SW480 (cell line): ENCODE measurements at places on chromosomes 4 and X.

DNA sequence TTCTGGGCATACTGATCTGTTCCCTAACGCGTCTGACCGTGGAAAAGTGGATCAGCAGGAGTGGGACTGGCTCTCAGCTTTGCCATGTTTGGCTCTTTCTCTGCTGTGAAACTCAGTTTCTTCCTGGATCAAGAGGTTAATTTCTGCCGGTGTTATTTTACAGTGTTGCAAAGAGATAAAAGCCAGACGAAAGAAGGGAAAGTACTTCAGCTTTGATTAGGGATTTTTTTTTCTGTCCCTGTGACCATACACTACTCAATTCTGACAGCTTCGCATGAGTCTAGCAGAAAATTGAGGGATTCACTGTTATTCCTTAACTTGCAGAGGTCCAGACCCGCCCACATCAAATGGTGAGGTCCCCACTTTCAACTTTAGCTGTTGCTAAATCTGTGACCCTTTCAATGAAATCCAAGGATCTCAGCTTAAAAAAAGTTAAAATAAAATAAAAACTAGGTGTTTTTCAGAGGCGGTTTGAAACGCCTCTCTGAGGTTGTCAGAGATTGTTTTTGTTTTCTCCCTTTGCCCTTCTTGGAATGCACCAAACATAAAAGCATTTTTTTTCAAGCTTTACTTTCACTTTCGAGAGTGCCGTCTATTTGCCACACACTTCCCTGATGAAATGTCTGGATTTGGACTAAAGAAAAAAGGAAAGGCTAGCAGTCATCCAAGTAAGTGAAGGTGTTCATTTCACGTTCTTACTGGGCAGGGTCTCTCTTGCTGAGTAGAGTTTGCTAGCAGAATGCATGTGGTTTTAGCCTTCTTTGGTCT, at the start of gene TLR3:
TSS of gene TLR3 (plus strand) at position 576 of the 768 bp plus-strand sequence. CDS start 7,464 bp downstream, outside the sequence.
- peak; percentile 27 for DNase-seq

GRCh38 chr4:37858872-37859271, 32.0 kb upstream of the TBC1D1 start:
- no peak for DNase-seq

DNA sequence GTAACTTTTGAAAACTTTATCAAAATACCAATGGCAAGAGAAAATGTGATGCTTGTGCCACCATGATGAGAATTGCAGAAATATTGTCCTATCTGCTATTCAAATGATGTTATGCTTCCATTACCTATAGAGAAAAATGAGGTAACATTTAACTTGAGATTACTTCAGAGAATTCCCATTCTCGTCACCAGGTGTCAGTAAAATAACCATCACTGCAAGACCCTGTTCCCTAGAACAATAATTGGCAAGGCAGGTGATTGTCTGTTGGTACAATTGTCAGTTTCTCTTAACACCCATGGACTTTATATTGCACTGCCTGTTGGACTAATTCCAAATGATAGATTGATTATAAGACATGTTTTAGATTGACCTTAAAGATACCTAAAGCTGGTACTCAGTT, 179.9 kb downstream of the GABRG1 start:
- DNase-seq: no peak

GRCh38 chr4:1577822-1578217, 106.3 kb downstream of the FAM53A start:
- no peak for DNase-seq

DNA sequence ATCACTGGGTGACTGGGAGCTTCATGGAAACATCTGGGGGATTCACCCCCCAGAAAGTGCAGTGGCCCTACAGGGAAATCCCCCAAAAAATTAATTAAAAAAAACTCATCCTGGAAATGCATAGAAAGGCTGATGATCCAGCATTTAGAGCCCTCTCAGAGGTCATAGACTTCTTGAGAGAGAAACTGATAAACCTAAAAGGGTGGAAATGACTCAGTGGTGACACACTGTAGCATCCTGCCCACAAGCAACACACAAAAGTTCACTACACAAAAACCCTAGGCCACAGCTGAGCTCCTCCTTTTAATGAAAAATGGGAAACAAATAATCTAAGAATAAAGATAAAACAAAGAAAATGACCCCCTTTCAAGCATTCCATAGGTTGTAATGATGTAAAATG, 911.5 kb downstream of the GLUD2 start:
- no peak for DNase-seq

- DNase-seq: no peak
Measured at GRCh38 chr4:7632971-7633370, 198.2 kb upstream of the PSAPL1 start.

DNA sequence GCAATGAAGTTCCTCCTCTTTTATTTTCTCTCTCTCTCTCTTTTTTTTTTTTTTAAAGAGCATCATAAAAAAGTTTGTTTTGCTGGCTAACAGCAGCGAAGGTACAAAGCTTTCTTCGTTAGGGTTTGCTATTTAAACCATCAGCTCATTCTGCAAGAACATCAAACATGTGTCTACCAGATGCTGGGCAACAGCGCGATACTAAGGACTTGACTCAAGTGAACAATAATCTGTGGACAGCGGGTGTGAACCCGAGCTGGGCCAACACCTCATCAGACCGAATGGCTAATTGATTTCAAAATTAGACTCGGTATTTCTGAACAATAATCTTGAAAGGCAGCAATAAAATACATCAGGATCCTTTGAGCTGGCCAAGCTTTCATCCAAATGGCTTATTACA, 246.4 kb downstream of the FBXO8 start:
- DNase-seq: no peak
